ENCODE measurements at places on chromosomes 6 and 20.
A peak's percentile ranks its signal among the peaks of the same experiment; 100 is the strongest.

- no peak for DNase-seq
These were observed 68.1 kb downstream of the DLL1 start for GRCh38 chr6:170222498-170223471.

GRCh38 chr6:108796875-108797274, 51.3 kb upstream of the ARMC2 start:
- no peak for DNase-seq

- DNase-seq = no peak
These were observed 1.2 kb downstream of the FOXA2 start for GRCh38 chr20:22582964-22583772.

DNA sequence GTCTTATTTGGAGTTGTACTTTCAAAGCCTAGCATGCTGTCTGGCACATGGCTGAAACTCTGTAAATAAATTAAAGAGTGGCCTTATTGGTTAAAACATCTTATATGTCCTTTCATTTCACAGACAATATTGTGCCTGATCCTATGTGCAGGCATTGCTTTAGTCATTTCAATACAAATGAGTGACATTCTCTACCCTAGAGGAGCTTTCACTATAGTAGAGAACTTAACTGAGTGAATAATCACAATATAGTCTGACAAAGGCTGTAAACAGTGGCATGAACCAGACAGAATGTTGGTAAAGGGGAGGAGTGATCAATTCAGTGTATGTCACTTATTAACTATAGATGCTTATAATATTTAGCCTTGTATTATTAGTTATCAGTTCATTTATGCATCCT, 481.8 kb downstream of the TFAP2B start:
- DNase-seq = no peak

- DNase-seq = no peak
These were observed 50.7 kb downstream of the MRPL14 start for GRCh38 chr6:44076356-44077213.

DNA sequence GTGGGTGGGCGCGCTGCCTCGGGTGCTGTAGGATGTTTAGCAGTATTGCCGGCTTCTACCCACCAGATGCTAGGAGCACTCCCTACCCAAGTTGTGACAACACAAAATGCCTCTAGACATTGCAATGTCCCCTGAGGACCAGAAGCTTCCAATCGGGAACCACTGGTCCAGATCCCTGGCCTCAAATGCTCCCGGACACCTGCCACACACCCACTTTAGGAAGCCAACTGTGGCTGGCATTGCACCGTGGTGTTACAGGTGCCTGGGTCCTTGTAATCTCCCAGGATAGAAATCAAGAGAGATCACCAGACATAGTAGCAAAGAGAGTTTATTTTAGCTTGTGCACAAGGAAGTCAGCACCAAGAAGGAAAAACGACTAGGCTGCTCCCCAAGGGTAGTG, 14.9 kb upstream of the RNASET2 start:
- no peak for DNase-seq

DNA sequence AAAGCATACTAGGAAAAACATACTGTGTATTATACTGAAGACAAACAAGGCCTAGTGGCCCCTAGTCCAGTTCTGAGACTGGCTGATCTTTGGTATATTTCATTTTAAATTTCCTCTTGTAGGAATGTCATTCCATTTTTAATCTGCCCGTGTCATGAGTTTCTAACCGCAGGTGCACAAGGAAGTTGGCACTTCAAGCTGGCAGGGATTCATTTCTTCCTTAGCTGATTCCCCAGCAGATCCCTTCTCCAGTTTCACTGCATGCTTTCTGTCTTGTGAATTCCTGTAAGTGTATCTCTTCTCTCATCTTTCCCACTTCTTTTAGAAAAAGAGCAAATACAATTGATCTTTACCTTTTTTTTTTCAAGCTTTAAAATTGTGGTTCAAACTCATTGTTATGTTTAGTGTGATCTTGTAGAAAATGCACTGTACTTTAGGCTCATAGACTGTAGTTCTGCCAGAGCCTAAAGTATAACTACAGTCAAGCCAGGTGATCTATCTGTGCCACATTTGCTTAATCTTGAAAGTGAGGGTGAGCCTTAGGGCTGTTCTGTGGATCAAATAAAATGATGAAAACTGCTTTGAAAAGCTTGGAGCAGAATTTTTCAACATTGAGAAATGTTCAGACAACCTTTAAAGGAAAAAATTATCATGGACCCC, 37.0 kb downstream of the RNF217 start:
- no peak for DNase-seq

- DNase-seq = peak; percentile 16
These were observed 40.1 kb downstream of the ILRUN start for GRCh38 chr6:34656378-34657036.

- no peak for DNase-seq
These were observed 5.1 kb upstream of the SIRPD start for GRCh38 chr20:1562622-1563021.

- no peak for DNase-seq
These were observed 59.7 kb downstream of the GRIK2 start for GRCh38 chr6:101453221-101453620.

- no peak for DNase-seq
These were observed 9.1 kb upstream of the MAPK13 start for GRCh38 chr6:36120979-36121786.

- no peak for DNase-seq
These were observed 606 bp upstream of the ULBP1 start for GRCh38 chr6:149963212-149963461.

GRCh38 chr6:149990661-149991471, 27.1 kb downstream of the ULBP1 start:
- no peak for DNase-seq

GRCh38 chr6:72182337-72183246, 296.2 kb downstream of the RIMS1 start:
- no peak for DNase-seq

DNA sequence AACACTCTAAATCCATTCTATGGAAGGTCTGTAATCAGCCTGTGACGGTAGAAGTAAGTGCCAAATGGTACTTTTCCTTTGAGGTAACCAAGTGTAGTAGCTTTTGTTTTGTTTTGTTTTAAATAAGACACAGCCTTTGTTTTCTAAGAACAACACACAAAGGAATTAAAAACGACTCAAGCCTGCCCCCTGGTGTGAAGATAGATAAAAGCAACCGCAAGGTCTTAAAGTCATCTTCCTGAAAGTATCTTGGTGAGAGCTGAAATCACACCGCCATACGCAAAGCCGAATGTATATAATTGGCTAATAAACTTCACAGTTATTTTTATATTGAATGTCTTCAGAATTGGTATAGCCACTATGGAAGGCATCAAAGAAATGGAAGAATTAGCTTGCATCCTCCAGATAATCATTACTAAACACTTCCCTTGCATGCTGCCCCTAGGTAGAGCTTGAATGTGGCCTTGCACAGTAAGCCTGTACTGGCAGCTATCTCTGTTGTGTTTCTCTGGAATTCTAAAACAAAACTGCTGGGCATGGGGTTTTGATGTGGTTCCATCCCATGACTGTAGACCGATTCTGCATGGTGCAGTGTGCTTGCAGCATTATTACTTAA, 95.6 kb downstream of the LAMP5 start:
- DNase-seq = peak; percentile 67

- DNase-seq = no peak
These were observed 71.1 kb downstream of the BFSP1 start for GRCh38 chr20:17460119-17460518.

GRCh38 chr20:42531508-42531961, 658.2 kb downstream of the PTPRT start:
- no peak for DNase-seq

- DNase-seq = no peak
These were observed 26.4 kb upstream of the MCM3 start for GRCh38 chr6:52310932-52311331.

GRCh38 chr6:136962661-136963060, 40.6 kb downstream of the SLC35D3 start:
- DNase-seq = no peak

DNA sequence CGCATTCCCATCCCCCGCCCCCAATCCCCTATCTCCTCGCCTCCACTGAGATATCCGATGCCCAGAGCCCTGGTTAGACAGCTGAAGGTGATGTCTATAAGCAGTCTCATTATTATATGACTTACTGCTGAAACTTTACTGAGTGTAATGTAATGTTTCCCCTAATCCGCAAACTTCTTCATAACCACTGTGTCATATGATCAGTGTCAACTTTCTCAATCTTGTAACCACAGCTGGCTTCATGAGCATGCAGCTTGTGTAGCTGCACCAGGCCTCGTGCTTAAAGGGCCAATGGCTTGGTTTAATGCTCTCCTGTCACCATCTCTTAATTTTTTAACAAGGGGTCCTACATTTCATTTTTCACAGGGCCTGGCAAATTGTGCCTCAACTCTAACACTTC, 8.1 kb downstream of the ASIP start:
- no peak for DNase-seq

- no peak for DNase-seq
These were observed 138.4 kb downstream of the ELOVL4 start for GRCh38 chr6:79808921-79809320.

GRCh38 chr6:106799031-106799894, 169.9 kb downstream of the QRSL1 start:
- peak; percentile 43 for DNase-seq

- DNase-seq = no peak
These were observed 58.0 kb downstream of the PACRG start for GRCh38 chr6:162785632-162786242.

DNA sequence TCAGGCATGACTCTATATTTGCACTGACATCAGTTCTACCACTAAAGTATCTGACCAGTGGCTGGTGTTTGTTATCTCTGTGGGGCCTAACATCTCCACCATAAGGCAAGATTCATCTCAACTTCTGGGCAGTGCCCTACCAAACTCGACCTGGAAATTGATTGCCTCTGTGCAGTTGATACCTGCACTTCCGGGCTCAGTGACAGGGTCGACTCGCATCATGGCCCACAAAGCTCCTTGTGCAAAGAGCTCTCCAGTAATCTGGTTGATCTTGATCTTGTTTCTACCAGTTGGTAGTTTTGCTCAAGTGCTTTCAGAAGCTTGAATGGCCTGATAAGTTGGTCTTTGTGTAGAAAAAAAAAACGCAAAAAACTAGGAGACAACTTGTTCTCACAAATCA, 501.1 kb upstream of the JAG1 start:
- DNase-seq = no peak

DNA sequence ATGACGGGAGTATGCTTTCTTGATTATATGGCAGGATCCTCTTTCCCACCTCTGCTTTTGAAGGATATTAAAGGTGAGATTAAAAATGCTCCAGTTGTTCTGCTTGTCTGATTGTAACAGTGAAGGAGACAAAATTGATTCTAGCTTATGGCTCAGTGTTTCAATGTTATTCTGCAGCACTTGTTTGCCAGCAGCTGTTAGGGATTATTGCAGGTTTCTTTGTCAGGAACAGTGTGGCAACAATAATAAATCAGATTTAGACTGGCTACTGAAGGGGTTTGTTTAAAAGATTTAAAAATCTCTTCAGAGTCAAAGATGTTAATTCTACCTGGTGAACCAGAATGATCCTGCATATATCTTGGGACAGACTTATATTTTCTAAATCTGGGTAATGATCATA, 126.9 kb downstream of the LAMA2 start:
- DNase-seq = no peak

DNA sequence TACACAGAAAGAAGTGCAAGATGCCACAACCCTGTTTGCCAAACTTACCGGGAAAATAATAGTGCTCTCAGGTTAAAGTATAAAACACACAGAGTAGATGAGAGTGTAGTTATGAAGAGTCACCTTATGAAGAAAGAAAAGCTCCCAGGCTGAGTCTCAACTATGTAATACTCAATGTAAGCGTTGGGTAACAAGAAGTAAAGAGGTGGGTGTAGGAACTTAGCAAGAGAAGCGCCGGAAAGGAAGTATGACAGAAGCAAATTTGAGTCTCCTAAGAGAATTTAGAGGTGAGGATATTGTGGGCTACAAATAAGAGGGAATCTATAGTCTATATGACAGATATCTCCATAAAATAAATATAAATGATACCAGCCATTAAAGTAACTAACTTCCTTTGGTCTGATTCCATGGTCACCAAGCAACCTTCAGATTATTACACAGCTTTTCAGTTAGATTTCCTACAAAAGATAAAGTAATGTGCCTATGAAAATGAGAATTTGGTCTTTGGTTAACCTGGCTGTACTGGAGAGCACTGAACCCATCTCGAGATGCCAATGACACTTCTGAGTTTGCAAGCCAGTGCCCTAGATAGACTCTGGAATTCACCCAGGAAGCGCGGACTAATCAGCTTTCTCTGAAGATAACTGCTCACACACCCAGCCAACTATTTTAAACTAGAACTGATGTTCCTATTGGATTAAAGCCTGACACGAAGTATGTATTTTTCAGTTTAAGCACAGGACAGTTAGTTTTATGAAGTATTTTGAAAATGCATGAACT, 1.8 kb downstream of the TUBE1 start:
- DNase-seq = no peak

DNA sequence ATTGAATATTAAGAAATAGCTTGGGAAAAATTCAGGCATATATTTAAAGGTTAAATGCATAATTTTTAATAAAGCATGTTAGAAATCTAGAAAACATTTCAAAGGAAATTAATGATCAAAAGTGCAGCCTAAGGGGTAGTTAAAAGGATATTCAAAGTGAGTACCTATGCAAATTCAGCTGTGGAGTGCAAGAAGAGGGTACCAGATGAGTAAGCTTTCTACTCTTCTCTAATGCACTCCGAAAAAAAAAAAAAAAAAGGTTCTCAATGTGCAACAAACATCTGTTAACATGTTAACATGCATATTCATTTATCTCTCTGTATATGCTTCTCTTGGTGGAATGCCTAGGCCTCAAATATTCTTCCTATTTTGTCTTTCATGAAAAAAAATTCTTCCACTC, 32.0 kb upstream of the KATNA1 start:
- DNase-seq = no peak

- DNase-seq = no peak
These were observed 136.1 kb upstream of the CDYL start for GRCh38 chr6:4640139-4640538.

DNA sequence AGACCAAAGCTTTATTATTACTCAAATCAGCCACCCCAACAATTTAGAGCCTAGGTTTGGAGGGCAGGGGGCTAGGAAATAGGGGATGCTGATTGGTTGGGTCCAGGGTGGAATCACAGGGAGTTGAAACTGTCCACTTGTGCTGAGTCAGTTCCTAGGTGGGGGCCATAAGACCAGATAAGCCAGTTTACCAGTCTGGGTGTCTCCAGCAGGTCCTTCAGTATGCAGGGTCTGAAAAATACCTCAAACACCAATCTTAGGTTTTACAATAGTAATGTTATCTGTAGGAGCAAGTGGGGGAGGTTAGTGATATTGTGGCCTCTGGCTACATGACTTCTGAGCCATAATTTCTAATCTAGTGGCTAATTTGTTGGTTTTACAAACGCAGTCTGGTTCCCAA, 63.2 kb downstream of the UBR2 start:
- no peak for DNase-seq

DNA sequence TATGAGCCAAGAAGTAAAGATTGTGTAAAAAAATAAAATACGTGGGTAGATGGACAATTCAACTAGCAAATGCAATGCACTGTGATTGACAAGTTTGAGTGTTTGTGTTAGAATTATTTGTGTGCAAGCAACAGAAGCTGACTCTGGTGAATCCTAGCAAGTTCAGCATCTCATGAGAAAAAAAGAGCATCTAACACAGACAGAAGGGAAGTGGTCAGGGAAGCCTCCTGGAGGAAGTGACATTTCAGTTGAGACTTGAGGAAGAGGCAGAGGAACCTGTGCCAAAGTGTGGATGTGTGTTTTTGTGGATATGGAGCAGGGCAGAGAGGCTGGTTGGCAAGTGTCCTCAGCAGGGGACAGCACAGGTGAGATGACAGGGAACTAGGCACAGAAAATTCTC, 248.7 kb downstream of the ZNF217 start:
- no peak for DNase-seq
